Nephron progenitor cell (in vitro differentiated cells): ENCODE measurements at places on chromosomes 12 and 14.

DNA sequence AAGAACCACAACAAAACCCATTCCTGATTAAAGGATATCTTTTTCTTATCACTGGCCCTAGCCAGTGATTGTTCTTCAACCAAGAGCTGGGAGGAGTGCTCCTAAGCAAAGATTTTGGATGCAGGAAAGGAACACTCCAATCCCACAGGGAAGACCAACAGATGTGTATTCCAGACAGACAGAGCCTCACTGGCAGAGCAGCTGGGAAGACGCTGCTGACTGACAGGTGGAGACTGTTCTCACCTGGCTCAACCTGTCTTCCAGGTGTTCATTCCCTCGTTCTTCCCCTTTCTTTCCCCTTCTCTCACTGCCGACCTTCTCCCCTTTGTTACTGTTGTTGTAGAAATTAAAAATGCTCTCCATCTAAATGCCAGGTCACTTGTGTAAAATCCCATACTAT, 89.7 kb upstream of the CCDC198 start:
- DNase-seq: no peak

GRCh38 chr12:131764738-131765137, 53.8 kb downstream of the SFSWAP start:
- DNase-seq: no peak

DNA sequence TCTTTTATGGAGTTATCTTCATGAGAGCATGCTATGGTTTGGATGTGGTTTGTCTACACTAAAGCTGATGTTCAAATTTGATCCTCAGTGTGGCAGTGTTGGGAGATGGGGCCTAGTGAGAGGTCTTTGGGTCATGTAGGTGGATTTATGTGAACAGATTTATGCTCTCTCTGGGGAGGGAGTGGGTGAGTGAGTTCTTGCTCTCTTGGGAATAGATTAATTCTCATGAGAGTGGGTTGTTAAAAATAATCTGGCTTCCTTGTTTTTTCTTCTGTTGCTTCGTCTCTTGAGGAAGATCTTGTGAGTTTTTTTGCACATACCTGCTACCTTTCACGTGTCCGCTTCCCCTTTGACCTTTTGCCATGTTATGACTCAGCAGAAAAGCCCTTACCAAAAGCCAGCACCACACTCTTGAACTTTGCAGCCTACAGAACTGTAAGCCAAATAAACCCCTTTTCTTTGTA, 20.5 kb downstream of the DERA start:
- DNase-seq: peak; percentile 12

GRCh38 chr12:79934281-79935020, 446 bp downstream of the PPP1R12A start:
- DNase-seq: no peak

GRCh38 chr14:65134651-65135579, 32.6 kb upstream of the MAX start:
- DNase-seq: no peak

- DNase-seq: no peak
Measured at GRCh38 chr12:74043343-74043742, 494.3 kb upstream of the ATXN7L3B start.

DNA sequence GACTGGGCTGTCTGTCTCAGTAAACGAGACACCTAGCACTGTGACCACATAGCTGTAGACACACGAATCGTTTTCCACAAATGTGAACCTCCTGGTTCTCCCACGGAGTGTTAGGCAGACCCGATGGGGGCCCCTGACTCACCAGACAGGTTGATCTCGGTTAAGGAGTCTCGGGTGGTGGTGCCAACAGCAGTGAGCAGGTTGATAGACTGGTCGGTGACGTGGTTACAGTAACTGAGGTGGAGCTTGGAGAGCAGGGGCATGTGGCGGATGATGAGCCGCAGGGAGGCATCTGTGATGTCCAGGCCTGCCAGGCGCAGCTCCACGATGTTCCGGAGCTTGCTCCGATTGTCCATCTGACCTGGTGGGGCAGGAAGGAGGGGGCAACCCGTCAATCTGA, 39.8 kb downstream of the RNF34 start:
- no peak for DNase-seq

DNA sequence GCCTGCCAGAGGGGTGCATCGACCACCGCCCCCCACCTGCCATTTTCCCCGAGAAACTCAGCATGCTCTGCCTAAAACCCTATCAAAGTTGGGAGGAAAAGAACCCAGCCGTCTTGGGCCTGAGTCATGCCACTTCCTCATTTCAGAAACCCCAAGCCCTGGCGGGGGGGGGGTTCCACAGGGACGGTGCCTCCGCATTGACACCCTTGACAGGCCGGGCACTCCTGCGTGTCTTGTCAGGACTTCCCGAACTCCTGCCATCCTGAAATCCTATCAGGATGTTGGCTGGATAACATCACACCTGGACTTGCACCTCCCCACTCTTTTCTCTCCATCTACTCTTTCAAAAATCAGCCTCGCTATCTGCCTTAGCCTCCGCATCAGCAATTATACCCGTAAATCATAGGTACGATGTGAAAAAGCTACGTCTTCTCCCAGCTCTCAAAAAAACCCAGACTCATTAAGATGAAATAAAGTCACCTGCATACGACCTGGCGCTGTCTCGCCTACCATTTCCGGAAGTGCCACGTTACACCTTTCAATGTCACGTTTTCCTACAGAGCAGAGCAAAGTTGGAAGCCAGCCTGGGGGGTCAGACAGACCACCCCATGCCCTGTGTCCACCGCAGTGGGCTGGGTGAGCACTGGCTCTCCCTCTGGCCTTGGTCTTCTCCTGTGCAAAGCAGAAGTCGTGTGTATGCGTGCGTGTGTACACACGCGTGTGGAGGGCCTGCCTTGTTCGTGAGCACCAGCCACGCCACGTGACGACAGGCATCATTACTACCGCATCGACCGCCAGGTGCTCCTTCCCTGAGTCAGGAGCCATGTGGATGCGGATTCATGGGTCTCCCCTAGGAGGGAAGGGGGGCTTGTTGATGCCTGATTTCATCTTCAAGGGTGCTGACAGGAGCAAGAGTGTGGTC, 96.7 kb downstream of the RFLNA start:
- no peak for DNase-seq

DNA sequence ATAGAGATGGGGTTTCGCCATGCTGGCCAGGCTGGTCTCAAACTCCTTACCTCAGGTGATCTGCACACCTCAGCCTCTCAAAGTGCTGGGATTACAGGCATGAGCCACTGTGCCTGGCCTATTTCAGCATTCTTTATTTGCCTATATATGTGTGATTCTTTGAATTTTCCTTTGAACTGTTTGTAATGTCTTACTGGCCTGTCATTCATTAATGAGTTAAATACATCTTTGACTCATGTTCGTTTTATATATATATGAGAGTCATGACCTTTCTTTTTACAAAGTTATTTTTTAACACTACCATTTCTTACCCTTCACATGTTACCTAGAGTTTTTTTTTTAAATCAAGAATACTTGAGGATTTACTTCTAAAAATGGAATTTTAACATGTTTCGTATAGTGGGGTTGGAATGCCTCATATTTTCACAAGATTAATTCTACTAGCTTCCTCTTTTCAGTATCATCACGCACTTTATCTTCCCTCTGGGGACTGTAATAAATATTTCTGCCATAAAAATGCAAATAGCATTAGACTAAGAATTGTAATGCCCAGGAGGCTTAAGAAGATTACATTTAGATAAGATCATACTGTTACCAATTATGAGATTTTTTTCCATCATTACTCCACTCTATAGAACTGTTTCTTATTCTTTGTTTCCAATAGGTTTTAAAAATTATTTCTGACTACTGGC, 66.7 kb downstream of the NTN4 start:
- no peak for DNase-seq

DNA sequence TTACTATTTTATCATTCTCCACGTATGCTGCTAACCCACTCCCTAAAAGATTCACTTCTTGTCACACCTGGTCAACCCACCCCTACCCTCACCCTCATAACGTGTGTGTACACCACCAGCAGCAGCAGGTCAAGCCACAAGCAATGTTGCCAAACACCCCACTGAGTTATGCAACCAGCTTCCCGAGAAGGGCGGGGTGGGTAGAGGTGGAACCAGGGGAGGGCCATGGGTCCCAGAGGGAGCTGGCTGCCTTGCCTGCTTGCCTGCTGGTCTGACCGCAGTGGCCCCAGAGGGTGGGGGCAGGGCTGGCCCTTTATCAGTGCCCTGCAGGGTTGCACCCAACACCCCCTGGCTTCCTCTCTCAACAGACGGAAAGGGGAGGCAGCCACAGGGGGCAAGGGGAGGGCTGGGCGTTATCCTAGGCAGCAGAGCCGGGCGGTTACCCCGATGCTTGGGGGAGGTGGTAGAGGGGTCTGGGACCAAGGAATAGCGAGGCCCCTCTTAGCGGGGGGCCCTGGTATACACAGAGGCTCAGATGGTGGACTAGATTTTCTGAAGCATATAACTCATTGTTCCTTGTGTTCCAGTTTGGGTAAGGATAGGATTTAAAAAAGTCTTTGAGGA, 3.5 kb upstream of the NFE2 start:
- DNase-seq: no peak

GRCh38 chr14:37411079-37411735, 183.8 kb downstream of the FOXA1 start:
- no peak for DNase-seq

- DNase-seq: no peak
Measured at GRCh38 chr12:45568808-45569207, 160.7 kb upstream of the ARID2 start.

- DNase-seq: no peak
Measured at GRCh38 chr14:46215801-46216200, 435.8 kb downstream of the RPL10L start.

- DNase-seq: no peak
Measured at GRCh38 chr14:49770212-49770817, 2.4 kb downstream of the KLHDC2 start.

GRCh38 chr12:13499008-13499407, 302.5 kb downstream of the EMP1 start:
- no peak for DNase-seq

GRCh38 chr14:68791902-68792677, 777 bp downstream of the ZFP36L1 start:
- DNase-seq: no peak

- DNase-seq: peak; percentile 10
Measured at GRCh38 chr14:52835122-52835903, 43.9 kb upstream of the GNPNAT1 start.

DNA sequence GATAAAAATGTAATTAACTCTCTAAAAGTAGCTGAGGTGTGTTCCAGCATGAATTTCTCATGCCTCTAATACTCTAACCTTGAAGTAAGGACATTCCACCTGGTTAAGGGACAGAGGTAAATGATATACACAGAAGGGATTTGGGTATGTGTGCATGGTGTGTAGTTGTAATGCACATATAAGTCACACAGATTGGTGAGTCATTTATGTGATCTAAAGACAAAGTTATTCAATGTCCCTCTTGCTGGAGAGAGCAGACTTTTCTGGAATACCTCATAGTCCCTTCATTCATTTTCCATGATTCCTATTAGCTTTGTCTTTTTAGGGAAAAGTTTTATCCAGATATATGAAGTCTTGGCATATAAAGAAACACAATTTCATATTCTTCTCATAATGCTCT, 234.9 kb downstream of the SNAPC1 start:
- DNase-seq: no peak

- no peak for DNase-seq
Measured at GRCh38 chr12:53208877-53209463, 1.9 kb upstream of the ITGB7 start.

GRCh38 chr14:103629503-103630121, 601 bp downstream of the KLC1 start:
- DNase-seq: peak; percentile 72

GRCh38 chr14:88437658-88438057, 52.2 kb downstream of the SPATA7 start:
- no peak for DNase-seq

DNA sequence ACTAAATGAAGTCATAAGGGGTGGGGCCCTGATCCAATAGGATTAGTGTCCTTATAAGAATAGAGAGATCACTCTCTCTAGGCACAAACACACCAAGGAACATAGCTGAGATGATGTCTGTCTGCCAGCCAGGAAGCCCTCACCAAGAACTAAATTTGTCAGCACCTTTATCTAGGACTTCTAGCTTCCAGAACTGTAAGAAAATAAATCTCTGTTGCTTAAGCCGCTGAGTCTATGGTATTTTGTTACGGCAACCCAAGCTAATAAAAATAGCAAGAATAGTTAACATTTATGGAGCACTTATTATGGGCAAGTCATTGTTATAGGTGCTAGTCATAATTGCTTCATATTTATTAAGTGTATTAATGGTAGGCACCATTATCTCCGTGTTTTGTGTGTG, 249.6 kb downstream of the MSRB3 start:
- DNase-seq: no peak

GRCh38 chr12:89307474-89308253, 44.6 kb downstream of the DUSP6 start:
- DNase-seq: no peak

GRCh38 chr14:77299771-77300170, 20.9 kb downstream of the POMT2 start:
- no peak for DNase-seq

DNA sequence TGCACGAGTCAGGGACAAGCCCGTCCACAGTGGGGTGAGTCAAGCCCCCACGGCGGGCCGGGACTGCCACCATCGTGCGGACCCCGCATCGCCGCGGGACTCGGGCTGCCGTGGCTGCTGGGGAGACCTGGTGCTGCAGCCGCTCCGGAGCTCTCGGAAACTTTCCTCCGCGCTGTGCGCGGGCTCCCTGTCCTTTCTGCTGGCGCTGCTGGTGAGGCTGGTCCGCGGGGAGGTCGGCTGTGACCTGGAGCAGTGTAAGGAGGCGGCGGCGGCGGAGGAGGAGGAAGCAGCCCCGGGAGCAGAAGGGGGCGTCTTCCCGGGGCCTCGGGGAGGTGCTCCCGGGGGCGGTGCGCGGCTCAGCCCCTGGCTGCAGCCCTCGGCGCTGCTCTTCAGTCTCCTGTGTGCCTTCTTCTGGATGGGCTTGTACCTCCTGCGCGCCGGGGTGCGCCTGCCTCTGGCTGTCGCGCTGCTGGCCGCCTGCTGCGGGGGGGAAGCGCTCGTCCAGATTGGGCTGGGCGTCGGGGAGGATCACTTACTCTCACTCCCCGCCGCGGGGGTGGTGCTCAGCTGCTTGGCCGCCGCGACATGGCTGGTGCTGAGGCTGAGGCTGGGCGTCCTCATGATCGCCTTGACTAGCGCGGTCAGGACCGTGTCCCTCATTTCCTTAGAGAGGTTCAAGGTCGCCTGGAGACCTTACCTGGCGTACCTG, 1.1 kb downstream of the PDE3A start:
- DNase-seq: peak; percentile 73

GRCh38 chr14:80629606-80630005, 311.9 kb downstream of the CEP128 start:
- DNase-seq: no peak
